ENCODE measurements at places on chromosomes 3 and 15. TPM values are rescaled to one million over a fixed set of nuclear protein-coding genes. Genes with fewer than 3 reads are reported as not detected.

GRCh38 chr3:137946356-137946973 is 63.5 kb upstream of the CLDN18 start:
- DNase-seq: peak; percentile 57

DNA sequence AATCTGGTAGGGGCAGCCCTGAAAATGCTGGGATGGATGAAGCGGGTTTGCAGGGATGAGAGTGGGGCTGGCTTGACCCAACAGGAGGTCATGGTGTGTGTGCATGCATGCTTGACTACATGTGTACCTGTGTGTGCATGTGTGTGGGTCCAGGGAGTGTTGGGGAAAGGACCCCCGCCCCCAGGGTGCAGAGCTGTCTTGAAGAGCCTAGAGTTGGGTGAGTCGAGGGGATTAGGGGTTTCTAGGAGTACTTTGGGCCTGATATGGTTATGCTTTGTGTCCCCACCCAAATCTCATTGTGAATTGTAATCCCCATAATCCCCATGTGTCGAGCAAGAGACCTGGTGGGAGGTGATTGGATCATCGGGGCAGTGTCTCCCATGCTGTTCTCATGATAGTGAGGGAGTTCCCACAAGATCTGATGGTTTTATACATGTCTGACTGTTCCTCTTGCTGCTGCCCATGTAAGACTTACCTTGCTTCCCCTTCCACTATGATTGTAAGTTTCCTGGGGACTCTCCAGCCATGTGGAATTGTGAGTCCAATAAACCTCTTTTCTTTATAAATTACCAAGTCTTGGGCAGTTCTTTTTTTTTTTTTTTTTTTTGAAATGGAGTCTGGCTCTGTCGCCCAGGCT is 5.2 kb upstream of the LCTL start:
- no peak for DNase-seq

DNA sequence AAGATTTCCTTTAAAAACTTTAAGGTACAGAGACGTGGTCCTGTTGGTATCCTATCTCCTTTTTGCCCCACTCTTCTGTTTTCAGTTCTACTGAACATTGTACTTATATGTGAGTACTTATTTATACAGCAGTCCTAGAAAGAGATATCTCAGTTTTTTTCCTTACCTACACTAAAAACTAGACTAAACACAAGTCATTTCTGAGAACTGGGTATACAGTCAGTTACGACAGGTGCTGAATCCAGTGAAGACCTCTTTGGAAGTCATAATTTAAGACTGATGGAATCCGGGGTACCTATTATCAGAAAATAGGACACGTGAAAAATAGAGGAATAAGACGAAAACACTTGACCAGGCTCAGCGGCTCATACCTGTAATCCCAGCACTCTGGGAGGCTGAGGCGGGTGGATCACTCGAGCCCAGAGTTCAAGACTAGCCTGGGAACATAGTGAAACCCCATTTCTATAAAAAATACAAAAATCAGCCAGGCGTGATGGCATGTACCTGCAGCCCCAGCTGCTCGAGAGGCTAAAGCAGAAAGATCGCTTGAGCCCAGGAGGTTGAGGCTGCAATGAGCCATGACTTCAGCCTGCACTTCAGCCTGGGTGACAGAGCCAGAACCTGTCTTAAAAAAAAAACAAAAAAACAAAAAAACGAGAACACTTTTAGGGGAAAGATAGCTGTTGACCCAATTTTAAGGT is 76.3 kb downstream of the KLHL25 start:
- DNase-seq: no peak

THOC7 gene
- 11.6 TPM for polyA plus RNA-seq

MEGF11 gene
- not detected for polyA plus RNA-seq

NOX5 gene
- 0.08 TPM for polyA plus RNA-seq

ZBTB47 gene
- 13.2 TPM for polyA plus RNA-seq

Data from endothelial cell of umbilical vein (primary cell).